ENCODE measurements at places on chromosomes 4 and X.

DNA sequence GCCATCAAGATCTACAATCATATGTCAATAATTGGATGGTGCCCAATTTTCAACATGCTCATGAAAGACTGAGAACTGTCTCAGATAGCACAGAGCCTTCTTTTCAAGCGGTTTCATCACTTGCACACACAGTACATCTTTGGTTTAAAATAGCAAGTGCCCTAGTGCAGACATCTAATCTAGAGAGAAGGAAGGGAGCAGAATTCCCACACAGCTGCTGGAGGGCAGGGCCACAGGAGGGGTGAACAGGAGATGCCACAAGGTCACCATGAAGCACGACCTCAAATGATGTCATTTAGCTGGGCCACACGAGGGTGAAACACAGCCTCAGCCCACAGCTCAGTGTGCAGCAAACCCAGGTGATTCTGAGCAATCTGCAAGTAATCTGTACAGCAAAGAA is 24.3 kb downstream of the LEF1 start:
- DNase-seq, result no peak

GRCh38 chr4:121168446-121169281 is 4.5 kb upstream of the TNIP3 start:
- DNase-seq, result no peak

- DNase-seq, result no peak
Measured at GRCh38 chr4:153573881-153574802, 108.0 kb downstream of the TMEM131L start.

DNA sequence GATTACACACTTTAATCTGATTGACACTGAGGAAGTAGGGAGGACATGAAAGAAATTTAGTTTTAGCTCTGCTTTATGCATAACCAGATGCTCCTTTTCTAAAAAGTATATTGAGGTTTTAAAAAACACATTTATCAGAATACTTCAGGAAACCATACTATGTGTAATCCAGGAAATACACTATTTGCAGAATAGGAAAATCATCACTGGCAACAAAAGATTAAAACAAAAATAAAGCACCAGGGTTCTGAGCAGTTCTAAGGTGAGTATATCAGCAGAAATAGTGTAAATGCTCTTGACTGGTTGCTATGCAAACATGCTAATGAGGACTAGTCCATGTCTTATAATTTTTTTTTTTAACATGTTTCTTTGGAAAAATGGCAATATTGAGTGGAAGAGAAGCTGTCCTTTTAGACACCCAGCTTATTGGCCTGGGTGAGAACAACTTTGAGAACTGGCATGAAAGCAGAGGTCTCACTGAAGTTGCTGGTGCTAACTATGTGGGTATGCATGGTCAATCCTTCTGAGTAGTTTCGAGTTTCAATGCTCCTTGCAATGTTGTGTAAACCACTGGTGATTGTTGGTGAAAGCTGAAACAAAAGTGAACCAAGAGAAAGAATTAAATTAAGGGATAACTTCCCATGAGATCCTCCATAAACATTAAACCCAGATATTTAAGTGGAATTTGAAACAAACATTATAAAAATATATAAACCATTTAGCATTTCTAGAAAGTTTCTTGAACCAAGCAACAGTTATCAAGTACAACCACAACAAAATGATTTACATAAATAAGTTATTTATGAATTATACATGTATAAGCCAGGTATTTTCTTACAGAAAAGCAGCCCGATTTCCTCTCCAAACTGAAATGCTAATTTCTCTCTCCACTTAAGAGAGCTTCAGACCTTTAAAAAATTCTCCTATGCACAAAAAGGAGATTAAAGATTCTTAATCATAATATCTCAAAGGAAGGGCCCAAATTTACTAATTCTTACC is 20.4 kb upstream of the SCD5 start:
- DNase-seq, result no peak

DNA sequence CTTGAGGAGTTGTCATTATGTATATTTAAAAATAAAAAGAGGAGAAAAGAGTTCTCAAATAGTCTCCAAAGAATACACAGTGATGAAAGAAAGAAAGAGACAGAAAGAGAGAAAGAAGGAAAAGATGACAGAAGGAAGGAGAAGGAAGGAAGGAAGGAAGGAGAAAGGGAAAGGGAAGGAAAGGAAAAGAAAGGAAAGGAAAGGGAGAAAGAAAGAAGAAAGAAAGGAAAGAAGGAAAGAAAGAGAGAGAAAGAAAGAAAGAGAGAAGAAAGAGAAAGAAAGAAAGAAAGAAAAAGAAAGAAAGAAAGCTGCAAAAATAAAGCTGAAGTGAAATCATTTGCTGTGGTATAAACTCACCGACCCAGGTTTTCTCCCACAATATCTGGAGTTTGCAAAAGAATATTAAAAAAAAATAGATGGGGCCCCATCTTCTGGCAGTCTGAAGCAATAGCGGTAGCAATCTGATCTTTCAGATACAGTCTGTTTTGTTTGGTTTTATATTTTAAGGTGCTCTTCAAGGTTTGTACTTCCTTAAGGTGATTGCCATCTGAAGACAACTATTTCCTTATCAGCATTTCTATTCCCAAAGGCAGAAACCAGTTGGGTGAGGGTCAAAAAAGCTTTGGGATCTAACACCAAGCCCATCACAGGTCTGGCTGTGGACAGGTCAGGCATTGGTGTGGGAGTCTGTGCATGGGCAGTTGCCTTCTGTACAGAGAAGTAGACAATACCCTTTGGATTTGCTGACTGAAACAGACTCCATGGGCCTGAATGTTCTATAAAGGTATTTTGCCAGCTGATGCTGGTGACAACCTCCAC is 160.4 kb downstream of the CPEB2 start:
- DNase-seq, result no peak

GRCh38 chrX:9465380-9466123 is 694 bp downstream of the TBL1X start:
- no peak for DNase-seq

- no peak for DNase-seq
Measured at GRCh38 chr4:28432348-28433025, 1571.8 kb downstream of the STIM2 start.

DNA sequence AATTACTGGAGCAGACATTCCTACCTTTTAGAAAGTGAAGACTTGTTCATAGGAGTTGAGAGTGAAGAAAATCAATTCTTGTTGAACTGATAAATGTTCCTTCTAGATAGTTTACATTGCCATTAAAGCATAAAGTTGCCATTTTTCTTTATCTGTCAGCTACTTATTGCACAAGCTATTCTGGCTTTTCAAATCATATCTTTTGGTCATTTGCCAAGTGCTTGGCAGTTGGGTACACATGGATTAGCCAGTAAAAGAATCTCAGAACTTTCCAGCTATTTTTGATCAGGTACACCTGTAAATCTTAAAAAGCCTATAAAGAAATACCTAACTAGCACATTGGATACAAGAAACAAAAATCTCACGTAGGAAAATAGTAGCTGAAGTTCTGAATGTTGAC is 56.4 kb upstream of the PNPLA4 start:
- no peak for DNase-seq

DNA sequence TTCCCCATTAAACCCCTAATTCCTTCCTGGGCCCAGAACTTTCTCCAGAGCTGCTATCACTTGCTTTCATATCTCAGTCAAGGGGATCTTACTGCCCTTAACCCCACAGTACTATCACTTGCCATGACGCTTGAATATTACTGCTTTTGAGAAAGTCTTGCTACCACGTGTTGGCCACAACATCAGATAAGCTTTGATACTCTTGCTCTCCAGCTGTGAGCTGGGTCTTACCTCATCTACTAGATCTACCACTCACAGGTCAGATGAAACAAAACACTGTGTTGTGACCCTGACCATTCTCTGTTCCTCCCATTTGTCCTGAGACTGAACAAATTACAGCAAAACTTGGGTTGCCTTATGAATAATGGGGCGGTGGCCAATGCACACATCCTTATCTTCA is 12.1 kb upstream of the TAPT1 start:
- DNase-seq, result no peak

- DNase-seq, result no peak
Measured at GRCh38 chrX:150919401-150919800, 20.9 kb upstream of the CD99L2 start.

- no peak for DNase-seq
Measured at GRCh38 chr4:166838975-166839614, 395.2 kb downstream of the SPOCK3 start.

GRCh38 chr4:159422019-159422418 is 319.1 kb downstream of the RAPGEF2 start:
- DNase-seq, result no peak

GRCh38 chr4:55218041-55218440 is 92.6 kb upstream of the KDR start:
- no peak for DNase-seq

- DNase-seq, result no peak
Measured at GRCh38 chr4:127505203-127505602, 127.6 kb upstream of the INTU start.

- DNase-seq, result no peak
Measured at GRCh38 chr4:147683188-147683591, 773 bp downstream of the PRMT9 start.

- no peak for DNase-seq
Measured at GRCh38 chr4:148442832-148443511, 758 bp upstream of the NR3C2 start.

DNA sequence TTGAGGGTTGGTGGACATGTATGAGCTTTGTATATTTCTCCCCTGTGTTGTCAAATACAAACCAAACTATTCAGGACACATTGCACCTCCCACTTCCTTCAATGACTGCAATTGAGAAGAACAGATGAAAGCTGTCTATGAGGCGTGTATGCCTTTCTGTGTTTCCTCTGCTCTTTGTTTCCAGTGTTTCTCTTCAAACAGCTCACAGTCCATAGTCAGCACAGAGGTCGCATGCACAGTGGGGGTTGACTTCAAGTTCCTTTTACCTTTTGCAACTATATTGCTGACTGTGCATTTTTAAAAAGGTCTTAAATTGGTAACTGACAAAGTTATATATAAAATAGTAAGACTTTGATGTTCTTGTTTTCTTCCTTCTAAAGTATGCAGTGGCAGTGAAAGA is 957.8 kb downstream of the C4orf33 start:
- no peak for DNase-seq

DNA sequence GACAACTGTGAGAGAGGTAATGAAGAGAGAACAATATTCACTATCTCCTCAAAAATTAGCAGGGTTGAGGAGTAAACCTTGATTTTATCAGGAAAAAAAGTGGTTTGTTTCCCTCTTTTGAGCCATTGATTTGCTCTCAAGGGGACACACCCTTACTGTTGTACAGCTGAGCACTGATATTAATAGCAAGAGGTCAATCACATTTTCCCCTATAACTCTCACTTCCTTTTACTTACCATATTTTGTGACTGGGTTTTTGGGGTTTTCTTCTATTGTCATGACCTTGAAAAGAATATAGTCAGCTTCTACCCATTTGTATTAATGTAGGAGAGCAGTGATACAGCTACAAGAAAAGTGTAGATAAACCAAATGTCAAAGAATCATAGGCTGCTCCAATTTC is 70.2 kb upstream of the LONRF3 start:
- no peak for DNase-seq

GRCh38 chrX:65750674-65751469 is 83.4 kb downstream of the MSN start:
- DNase-seq, result no peak

- DNase-seq, result no peak
Measured at GRCh38 chrX:17375367-17375636, 302 bp downstream of the NHS start.

DNA sequence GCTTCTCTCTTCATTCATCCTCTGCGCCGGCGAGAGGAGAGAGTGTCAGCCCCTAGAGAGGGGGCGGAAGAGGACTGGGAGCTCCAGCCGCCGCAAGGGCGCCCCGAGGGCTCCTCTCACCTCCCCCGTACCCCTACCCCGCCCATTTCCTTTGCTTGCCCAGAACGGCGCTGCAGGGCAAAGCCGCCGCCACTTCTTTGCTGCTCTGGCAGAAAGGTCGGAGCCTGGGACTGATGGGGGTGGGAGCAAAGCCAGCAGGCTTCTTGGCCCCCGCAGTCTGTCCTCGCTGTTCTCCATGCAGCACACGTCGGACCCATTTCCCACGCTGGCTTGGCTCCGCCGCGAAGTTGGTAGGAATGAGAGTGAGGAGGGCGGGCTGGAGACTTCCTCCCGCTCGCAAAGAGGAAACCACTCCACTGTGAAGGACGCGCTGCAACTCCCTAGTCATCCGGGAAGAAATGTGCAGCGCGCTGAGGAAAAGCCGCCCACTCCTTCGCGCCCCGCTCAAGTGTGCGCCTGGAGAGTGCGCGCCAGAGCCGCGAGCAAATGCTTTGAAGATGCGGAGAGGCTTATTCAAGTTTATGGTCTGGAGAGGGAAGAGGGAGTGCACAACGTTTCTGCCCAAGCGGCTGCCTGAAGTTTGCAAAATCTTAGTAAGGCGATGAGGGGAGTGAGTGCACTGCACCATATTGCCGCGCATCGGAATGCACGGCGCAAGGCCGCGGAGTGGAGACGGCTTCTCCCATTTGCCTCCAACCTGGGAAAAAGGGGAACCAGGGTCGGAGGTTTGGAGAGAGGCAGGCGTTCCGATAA is 2.8 kb upstream of the PCDH7 start:
- DNase-seq, result no peak

- no peak for DNase-seq
Measured at GRCh38 chrX:20059467-20060128, 57.1 kb downstream of the MAP7D2 start.

GRCh38 chr4:142238589-142238988 is 602.2 kb downstream of the IL15 start:
- no peak for DNase-seq

DNA sequence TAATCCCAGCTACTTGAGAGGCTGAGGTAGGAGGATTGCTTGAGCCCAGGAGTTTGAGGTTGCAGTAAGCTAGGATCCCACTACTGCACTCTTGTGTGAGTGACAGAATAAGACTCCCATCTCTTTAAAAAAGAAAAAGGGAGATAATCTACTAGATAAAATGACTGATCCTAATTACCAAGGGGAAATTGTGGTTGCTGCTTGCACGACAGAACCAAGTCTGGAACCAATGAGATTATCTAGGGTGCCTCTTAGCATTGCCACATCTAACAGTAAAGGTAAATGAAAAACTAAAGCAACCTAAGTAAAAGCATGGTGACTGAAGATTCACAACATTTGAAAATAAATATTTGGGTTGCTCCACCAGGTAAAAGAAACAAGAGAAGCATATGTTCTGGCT is 185.1 kb downstream of the PDHA2 start:
- no peak for DNase-seq

DNA sequence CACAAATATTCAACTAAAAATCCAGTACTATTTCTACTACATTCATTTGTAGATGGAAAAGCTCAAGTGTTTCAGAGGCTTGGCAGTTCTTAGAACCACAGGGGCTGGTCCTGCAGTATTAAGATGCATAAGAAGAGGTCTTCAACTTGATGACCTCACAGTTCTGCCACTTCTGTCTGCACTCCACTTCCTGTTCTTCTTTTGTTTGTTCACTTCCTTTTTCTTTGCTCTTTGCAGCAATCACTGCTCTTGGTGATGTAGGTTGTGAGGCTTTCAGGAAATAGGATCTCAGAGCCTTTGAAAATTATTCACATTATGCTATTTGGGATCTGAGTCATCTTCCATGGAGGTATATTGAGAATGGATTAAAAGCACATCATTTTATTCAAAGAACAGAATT is 602.0 kb upstream of the CPEB2 start:
- no peak for DNase-seq

GRCh38 chr4:75168548-75168947 is 235.6 kb downstream of the PARM1 start:
- no peak for DNase-seq

Data from stimulated activated CD8-positive, alpha-beta memory T cell treated with anti-CD3 and anti-CD28 coated beads, Interleukin-15, amount 100 ng/mL, for 24 hours (primary cell).